ENCODE measurements at places on chromosomes 6 and 20.

- no peak for DNase-seq
Measured at GRCh38 chr20:21719592-21720214, 14.2 kb downstream of the PAX1 start.

GRCh38 chr6:17096096-17096495, 5.8 kb upstream of the STMND1 start:
- no peak for DNase-seq

DNA sequence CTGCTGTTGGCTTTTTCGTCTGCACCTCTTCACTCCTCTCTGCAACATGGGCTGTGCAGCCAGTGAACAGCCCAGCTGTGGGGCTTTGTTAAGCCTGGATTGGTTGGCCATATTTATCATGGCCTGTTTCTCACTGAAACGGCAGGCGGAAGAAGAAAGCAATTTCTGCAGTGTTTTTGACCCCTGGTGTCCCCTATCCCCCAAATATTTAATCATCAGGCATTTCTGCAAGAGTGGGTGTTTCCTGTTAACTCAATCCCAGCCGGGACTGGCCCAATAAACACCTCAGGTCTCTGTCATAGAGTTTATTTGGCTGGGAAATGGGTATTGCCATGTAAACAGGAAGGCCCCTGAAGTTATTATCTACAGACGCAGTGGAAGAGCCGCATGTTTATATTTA, 174.8 kb upstream of the SUPT3H start:
- DNase-seq = no peak

GRCh38 chr6:37938909-37939308, 119.4 kb downstream of the ZFAND3 start:
- DNase-seq = no peak

- DNase-seq = no peak
Measured at GRCh38 chr6:120055071-120055470, 705.5 kb upstream of the MAN1A1 start.

GRCh38 chr20:51165131-51165530, 142.2 kb upstream of the KCNG1 start:
- DNase-seq = no peak

DNA sequence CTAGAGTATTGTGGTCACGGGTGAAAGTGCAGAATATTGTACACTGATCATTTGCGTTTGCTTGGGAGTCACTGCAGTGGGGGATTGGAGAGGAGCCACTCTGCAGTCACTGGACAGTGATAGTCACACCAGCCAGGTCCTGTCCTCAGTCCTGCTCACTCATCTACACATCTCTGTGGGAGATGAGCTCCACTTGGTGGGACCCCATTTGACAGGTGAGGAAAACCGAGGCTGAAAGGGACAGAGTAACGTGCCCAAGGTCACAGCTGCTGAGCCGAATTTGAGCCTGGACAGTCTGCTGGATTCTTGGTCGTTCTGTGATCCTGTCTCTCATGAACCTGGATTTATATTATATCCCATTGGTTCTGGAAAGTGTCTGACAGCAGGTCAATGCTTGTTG, 17.7 kb upstream of the PHACTR3 start:
- DNase-seq = no peak

DNA sequence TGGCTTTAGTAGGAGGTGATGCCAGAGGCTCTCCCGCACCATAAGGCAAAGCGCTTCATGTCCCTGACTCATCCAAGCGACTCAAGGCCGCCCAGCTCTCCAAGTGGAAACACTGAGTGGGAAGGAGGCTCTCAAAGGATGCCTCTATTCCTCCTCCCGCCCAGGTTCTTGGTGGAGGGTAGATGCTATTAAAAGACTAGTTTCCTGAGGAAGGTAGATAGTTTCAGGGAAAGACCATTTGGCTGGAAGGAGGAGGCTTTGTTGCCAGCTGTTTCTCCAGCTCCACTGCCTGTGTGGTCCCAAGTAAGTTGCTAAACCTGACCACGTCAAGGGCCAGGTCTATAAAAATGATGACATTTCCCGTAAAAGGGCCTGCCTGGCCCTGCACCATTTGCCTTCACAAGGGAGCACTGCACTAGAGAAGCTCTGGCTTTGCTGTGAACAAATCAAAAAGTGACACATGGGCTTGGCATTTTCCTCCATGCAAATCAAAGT, 48.2 kb downstream of the GMDS start:
- no peak for DNase-seq

DNA sequence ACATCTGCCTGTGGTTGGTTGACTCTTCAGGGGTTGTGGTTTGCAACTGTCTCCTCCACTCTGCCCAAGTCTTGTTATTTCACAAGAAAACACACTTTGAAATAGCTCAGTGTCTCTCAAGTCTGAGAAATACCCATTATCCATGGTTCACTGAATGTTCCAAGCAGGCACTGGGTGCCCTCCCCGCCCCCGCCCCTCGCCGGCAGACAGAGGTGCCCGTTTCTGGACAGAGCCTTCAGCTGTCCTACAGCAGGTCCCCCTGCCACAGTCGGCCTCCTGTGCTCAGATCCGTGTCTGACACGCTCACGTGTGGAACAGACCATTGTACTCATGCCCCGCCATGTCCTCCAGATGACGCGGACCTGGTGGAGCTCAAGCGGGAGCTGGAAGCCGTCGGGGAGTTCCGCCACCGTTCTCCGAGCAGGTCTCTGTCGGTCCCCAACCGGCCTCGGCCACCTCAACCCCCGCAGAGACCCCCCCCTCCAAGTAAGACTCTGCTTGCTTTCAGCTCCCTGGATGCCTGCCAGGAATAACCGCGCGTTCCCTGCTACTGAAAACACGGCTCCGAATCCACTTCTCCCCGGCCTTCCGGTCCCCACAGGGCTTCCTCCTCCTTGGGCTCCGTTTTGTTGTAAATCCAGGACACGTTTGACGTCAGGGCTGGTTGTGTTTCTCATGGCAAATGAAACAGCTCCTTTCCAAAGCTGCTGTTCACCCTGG, 81.4 kb downstream of the SERAC1 start:
- DNase-seq = no peak

- no peak for DNase-seq
Measured at GRCh38 chr6:47047479-47048407, 5.6 kb upstream of the ADGRF1 start.

GRCh38 chr6:107871976-107872375, 47.9 kb upstream of the SCML4 start:
- no peak for DNase-seq

DNA sequence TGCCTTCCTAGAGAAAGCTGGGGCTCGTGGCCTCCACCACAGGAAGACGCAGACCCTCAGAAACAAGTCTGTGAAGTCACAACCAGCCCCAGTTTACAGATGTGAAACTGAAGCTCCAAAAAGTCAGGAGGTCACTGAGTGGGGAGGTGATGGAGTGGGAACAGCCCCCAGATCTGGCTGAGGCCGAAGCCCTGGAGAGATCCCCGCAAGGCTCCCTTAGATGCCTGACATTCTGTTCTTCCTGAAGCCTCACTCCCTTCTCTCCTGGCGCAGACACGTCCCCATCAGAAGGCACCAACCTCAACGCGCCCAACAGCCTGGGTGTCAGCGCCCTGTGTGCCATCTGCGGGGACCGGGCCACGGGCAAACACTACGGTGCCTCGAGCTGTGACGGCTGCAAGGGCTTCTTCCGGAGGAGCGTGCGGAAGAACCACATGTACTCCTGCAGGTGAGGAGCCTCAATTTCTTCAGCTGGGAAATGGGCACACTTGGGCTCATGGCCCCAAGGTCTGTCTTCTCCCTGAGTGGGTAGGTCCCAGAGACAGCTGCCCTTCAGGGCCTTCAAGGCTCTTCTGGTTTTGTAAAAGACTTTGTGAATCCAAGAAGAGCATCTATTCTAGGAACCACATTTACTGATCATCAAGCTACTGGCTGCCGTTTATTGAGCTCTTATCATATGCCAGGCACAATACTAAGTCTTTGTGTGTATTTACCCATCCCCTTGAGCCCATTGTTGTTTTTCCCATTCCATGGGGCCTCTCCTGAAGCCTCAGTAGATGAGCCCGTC, 50.5 kb downstream of the HNF4A start:
- no peak for DNase-seq

DNA sequence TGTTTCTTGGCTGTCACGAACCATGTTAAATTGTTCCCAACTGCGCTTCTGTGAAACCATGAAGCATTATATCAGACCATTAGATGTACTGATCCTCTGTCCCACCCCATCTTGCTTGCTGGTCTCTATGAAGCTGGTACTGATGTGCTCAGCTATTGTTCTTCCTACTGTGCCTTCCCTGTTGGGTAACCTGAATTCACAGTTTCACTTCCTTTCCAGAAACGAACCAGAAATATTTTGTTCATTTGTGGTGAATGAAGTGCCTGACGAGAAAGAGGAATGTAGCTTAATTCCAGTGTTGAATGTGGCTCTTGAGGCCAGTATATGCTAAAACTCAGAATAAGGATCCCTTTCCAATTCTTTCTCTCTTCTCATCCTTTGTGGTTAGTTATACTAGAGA, 58.1 kb upstream of the SNAP91 start:
- DNase-seq = no peak

DNA sequence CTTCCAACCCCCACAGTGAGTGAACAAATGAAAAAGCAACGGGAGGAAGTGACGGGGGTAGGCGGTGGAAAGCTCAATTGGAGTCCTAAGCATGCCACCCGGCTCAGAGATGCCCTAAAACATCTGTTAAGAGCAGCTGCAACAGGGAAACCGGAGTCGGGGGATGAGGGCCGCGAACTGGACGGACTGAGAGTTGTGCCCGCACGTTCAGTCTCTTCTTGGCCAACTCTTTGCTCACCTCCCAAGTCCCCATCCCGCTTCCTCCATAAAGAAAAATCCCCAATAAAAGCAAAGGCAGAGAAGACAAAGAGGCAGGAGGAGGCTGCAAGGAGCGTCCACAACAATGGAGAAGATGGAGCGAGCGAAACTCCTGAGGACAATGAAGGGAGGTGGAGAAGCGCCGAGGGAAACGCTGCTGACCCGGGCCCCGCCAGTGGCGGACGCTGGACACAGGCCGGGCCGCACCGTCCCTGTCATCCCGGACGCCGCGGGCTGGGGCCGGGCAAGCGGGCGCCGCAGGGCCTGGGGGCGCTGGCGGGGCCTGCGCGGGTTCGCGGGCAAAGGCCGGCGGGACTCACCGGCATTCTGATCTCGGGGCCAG, 600 bp downstream of the SEC63 start:
- DNase-seq = no peak

GRCh38 chr20:31675828-31676608, 38.3 kb downstream of the COX4I2 start:
- DNase-seq = no peak

DNA sequence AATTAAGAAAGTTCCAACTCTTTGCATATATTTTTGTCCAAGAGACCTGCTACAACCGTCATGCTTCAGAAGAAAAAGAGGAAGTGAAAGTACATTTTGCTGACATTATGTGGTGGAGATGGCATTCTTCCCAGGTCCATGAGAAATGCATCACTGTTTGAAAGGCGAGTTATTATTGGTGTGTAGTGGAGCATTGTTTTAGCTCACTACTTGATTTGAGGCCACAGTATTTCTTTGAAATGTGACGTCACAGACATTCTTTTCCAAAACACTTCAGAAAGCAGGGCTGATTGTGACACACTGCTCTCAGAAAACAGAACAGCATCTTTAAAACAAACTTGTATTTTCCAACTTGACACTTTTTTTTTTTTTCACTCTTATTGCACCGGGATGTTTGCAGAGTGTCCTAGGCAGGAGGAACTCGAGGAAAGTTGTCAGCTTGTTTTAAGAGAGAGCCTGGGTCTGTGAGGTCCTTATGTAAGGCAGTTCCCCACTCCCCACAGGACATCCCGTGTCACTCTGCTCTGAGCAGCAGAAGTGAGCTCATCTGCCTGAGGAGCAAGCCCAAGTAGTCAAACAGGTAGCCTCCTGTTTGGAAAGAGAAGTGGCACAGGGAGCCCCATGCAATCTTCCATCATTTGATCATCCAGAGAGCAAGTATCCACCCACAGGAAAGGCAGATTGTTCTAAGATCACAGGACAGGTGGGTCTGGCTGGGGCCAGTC, 1.1 kb downstream of the SPTLC3 start:
- DNase-seq = no peak

DNA sequence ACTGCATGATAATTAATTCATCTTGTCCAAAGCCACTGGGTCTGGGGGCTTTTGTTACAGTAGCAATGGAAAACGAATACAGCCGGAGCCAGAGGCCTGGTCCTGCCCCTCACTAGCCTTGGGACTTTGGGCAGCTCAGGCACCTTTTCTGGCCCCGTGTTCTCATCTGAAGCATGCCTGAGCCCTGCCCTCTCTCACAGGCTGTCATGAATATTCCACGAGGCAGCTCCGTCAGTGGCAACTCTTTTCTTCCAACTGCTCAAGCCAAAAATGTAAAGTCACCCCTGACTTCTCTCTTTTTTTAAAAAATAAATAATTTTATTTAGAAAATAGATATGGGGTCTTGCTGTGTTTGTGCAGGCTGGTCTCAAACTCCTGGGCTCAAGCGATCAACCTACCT, 5.3 kb downstream of the BNIP5 start:
- no peak for DNase-seq

GRCh38 chr6:33661106-33661838, 40.1 kb downstream of the ITPR3 start:
- DNase-seq = no peak

DNA sequence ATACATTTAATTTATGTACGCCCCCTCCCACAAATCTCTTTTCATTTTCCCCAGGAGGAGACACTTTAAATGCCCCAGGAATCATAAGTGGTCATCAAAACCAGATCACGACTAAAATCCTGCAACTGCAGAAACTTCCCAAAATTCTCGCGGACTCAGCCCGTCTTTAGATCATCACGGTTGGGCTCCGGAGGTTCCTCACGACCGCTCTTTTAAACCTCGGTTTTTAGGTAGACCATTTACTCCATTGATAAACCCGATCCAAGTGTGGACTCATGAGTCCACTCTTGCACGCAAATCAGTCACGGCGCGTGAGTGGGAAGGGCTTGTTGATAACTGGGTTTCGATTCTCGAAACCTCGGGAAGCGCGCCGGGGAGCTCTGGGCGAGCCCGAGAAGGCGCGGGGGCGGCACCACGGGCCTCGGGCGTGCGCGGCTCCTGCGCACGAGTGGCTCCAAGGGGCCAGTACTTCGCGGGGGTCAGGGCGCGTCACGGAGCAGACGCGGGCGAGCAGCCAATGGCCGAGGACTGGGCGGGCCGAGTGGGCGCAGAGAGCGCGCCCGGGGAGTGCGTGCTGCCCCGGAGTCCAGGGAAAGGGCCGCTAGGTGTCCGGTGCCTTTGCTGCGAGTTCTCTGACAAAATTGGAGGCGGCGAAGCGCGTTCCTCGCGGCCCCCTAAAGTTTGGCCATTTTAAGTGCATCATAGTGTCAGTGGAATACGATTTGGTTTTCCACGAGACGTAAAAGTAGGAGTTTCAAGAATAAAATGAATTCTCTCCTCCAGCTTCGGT, 635 bp upstream of the TENT5A start:
- no peak for DNase-seq

Measured in NCI-H1048 (cell line).